ENCODE measurements at places on chromosomes 1 and 21. TPM values are rescaled to one million over a fixed set of nuclear protein-coding genes. Genes with fewer than 3 reads are reported as not detected.

GFI1 gene
- 0.38 TPM for total RNA-seq

VTCN1 gene
- total RNA-seq: not detected

OVAAL gene
- not detected for total RNA-seq

ZNF678 gene
- 4.6 TPM for total RNA-seq
